ENCODE measurements at places on chromosomes 2 and 18. TPM values are rescaled to one million over a fixed set of nuclear protein-coding genes. Genes with fewer than 3 reads are reported as not detected.

GRCh38 chr2:234494361-234495250 lies 2.3 kb downstream of the ARL4C start:
- peak; percentile 44 for DNase-seq

GRCh38 chr2:68834737-68835376 lies 36.3 kb downstream of the BMP10 start:
- DNase-seq = no peak

The ADD2 gene
- polyA plus RNA-seq = 0.35 TPM

- DNase-seq = no peak
These were observed 35.1 kb upstream of the SLC14A1 start for GRCh38 chr18:45688833-45689232.

- DNase-seq = no peak
These were observed 55.4 kb downstream of the ADI1 start for GRCh38 chr2:3463944-3464343.

The ARMC9 gene
- polyA plus RNA-seq = 48.6 TPM

DNA sequence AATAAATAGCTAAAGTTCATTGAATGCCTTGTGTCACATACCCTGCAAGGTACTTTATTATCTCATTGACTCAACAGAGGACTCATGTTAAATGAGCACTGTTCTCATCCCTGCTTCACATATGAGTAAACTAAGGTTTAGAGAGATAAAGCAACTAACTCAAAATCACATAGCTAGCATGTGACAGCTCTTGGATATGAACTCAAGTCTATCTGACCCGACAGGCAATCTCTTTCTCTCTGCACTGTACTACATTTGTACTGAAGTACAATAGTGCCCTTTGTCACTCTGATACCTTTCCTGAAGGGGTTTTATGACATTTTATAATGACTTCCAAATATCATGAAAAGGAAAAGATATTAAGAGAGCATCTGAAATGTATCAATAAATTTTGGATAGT lies 297.5 kb upstream of the UBE2E3 start:
- no peak for DNase-seq

DNA sequence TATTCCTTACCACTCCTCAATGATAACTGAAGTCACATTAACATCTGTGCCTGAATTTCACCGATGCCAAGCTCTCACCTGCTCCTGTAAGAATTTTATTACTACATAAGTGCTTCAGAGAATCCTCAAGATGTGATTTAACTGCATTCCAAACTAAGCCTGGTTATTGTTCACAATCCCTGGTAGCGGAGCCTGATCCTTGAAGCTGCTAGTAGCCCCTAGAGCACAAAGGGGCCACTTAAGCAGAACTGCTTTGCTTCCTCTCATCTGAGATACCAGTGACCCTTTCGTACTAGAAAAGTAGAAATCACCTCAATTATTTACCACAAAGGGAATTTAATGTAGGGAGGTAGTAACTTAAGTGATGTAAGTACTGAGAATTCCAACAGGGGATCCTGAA lies 529.6 kb downstream of the CPS1 start:
- DNase-seq = peak; percentile 13
